ENCODE measurements at places on chromosomes 2 and 18.

DNA sequence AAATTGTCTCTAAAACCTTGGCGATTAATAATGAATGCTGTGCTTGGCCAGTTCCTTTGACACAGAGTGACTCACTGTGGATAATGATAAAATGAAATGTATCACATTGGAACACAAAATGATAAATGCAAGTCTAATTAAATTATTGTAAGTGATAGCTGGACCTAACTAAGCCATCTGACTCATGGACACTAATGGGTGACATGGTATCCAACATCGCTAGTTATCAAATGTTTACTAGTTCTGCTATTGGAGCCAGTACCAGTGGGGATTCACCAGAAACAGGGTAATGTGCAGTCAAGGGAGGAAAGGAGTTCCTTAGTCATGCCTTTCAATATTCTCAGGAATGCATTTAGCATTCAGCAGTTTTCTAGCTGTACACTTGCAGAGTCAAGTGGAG, 736.3 kb upstream of the ACVR2A start:
- DNase-seq: no peak

DNA sequence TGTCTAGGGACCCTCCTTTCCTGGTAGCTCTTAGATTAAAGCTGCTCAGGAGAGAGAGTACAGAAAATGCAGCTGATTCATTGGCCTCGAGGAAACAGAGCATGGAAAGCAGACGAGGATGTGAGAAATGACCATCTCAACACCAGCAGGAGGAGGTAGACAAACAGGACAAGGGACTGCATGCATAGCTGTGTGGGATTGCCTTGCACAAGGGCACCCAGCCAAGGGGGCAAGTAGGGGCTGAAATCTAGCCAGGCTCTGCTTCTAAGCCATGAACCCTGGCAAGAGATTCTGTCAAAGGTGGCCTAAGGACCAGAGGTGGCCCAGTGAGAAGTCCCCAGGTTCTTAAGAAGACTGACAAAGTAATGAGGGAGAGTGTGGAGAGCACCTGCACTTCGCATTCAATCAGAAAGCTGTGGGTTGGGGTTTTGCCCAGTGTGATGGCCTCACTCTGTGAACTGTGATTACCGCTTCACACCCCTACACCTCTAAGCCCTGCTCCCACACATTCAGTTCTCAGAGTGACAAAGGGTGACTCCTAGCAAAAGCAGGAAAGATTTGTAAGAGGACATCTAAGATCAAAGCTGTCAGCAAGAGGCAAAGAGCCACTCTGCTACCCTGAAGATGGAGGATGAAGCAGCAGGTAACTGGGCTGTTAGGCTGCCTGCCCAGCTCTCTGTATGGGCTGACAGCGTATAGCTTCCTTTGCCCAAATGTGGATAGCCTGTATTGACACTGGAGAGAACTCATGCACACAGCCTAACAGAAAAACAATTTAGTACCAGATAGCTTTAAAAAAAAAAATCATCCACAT, 151.3 kb upstream of the PELI1 start:
- no peak for DNase-seq

- no peak for DNase-seq
Measured at GRCh38 chr2:184599054-184599871, 934 bp downstream of the ZNF804A start.

DNA sequence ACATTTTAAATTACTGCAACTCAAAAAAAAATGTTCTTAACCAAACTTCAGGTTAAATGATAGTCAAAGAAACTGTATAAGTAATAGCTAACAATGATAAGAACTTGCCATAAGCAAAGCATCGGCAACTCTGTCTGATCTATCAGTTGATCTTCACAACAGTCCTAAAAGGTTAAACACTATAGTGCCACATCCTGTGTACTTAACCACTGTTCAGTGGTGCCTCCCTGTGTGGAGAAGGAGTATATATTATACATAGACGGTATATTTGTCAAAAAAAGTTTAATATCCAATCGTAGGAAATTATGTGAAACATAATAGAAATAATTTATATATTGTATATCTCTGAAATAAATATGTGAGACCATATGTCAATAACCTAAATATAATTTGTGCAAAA, 13.0 kb downstream of the DTNA start:
- no peak for DNase-seq

DNA sequence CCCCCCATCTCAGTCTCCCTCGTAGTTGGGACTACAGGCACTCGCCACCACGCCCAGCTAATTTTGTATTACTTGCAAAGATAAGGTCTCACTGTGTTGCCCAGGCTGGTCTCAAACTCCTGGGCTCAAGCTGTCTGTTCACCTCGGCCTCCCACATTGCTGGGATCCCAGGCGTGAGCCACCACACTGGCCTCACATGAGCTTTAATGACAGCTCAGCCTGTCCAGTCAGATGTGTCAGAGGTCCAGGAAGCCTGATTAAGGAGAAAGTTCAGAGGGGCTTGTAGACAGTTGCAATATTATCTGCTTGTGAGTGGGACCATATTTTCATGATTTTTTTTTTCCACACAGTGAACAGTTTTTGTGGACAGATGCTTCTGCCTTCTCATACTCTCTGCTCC, 82.0 kb downstream of the LIMS1 start:
- no peak for DNase-seq

GRCh38 chr2:2689306-2689705, 358.2 kb upstream of the MYT1L start:
- DNase-seq: no peak

DNA sequence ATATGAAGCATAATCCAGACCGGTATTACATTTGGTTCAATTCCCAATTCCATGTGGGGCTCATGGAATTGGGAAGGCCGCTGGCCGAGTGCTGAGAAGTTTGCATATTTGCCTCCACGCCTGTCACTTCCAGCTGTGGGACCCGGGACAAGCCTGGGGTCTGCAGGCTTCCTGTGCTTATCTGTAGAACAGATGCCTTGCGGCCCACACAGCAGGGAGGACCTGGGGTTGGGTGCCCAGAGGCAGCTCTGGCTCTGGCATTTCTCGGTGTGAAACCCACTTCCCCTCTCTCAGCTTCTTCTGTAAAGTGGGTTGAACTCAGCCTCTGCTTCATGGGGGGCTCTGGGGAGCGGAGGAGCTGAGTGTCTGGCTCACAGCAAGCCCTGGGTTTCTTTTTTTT, 97.9 kb downstream of the SH3BP4 start:
- DNase-seq: no peak

DNA sequence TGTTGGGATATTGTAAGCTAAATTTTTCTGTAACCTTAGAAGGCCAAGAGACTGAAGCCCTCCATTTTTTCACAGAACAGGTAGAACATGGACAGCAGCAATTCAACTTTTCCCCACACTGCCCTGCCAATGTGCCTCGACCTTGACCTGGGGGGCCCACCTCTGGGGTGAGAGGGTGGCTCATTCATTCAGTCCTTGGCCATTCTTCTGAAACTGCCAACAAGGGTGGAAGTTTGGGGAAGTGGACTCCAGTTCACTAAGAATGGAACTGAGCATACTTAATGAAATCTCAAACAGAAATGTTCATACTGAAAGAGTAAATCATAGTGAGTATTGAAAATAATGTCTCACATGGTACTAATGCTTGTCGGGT, 1.1 kb downstream of the EEF1B2 start:
- no peak for DNase-seq

DNA sequence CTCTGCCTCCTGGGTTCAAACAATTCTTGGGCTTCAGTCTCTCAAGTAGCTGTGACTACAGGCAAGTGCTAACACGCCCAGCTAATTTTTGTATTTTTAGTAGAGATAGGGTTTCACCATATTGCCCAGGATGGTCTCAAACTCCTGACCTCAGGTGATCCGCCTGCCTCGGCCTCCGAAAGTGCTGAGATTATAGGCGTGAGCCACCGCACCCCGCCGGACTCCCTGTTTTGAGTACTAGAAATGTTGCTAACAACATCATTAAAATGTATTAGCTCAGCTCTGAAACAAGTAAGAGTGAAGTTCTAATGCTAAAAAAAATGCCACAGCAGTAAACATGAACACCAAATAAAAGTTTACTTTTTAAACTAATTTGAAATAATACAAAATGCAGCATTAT, 937.7 kb downstream of the CPS1 start:
- DNase-seq: no peak

DNA sequence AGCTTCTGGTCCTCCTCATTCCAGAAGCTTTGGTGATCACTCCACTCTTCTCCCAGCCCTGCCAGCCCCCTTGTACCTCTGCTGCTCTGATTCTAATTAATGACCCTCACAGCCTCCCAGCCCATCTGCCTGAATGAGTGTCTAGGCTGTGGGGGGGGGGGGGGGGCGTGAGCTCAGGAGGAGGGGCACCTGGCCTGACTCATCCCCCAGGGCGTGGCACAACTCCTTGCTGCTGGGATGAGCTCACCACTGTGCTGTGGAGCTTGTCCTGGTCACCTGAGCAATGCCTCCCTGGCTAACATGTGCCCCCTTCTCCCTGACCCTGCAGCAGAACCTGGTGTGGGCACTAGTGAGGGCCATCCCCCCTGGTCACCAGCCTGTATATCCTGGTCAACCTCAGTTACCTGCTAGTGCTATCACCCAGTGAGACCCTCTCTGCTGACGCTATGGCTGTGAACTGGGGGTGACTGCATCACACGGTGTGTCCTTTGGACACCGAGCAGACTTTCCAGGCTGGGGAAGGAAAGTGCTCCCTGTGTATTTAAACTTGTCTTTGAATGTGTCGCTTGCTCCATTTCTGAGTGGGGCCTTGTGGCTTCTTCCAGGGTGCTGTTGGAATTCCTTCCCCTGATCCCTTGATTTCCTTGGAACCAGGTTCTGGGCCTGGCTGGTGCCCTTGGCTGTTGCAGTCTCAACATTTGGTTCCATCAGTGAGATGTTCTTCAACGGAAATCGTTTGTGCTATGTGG, 41.5 kb upstream of the PUM2 start:
- no peak for DNase-seq

DNA sequence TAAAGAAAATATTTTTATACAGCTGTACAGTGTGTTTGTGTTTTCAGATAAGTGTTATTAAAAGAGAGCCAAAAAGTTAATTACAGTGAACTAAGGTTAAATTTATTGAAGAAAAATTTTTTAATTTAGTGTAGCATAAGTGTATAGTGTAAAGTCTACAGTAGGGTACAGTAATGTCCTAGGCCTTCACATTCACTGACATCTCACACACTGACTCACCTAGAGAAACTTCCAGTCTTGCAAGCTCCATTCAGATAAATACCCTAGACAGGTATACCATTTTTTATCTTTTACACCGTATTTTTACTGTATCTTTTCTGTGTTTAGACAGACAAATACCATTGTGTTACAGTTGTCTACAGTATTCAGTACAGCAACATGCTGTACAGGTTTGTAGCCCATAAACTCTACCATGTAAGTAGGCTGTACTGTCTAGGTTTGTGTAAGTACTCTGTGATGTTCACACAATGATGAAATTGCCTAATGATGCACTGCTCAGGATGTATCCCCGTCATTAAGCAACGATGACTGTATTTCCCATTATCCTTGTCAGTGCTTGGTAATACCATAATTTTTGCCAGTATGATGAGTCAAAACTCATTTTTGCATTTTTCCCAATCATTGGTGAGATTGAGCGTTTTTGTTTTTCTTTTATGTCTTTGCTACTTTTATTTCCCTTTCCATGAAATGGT, 48.2 kb upstream of the B3GNT2 start:
- DNase-seq: no peak

- no peak for DNase-seq
Measured at GRCh38 chr18:74869904-74870863, 272.5 kb downstream of the ZNF407 start.

DNA sequence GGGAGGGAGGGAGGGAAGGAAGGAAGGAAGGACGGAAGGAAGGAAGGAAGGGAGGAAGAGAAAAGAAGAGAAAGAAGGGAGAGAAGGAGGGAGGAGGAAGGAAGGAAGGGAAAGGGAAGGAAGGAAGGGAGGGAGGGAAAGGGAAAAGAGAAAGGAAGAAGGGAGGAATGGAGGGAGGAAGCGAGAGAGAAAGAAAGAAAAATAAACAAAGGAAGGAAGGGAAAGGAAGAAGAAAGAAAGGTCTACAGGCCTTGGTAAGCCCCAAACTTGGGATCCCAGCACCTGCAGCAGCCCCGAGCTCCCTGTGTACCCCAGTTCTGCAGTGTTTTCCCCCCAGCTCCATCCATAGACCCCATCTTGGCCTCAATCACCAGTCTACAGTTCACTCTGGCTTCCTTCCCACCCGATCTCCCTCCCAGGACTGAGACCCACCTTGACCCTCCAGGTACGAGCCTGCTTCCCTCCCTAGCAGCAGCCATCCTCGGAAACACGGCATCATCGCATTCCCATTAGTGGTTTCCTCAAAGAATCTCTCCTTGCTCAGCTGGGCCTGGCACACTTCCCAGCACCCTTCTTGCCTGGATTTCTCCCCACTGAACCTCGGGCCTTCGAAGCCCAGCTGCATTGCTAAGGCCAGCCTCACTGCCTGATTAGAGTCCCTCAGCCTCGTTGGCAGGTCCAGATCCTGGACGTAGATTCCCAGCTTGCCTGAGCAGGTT, 46.1 kb upstream of the SH3BP4 start:
- DNase-seq: no peak

DNA sequence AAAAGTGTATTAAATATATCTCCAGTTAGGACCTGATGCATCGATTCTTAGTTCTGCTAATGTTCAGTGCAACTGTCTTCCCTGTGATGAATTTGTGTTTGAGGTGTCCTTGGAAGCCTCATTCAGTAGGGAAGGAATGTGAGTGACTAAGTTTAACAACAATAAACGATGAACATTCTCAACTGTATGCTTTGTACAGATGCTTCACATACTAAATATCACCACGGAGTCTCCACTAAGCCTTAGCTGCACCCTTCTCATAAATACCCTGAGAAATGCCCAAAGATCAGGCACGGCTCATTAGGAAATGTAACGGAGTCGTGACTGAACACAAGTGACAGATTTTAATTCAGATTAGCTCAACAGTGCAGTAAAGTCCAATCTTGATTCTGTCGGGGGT, 24.4 kb upstream of the AGFG1 start:
- no peak for DNase-seq

GRCh38 chr18:62334120-62334519, 9.0 kb downstream of the TNFRSF11A start:
- no peak for DNase-seq

DNA sequence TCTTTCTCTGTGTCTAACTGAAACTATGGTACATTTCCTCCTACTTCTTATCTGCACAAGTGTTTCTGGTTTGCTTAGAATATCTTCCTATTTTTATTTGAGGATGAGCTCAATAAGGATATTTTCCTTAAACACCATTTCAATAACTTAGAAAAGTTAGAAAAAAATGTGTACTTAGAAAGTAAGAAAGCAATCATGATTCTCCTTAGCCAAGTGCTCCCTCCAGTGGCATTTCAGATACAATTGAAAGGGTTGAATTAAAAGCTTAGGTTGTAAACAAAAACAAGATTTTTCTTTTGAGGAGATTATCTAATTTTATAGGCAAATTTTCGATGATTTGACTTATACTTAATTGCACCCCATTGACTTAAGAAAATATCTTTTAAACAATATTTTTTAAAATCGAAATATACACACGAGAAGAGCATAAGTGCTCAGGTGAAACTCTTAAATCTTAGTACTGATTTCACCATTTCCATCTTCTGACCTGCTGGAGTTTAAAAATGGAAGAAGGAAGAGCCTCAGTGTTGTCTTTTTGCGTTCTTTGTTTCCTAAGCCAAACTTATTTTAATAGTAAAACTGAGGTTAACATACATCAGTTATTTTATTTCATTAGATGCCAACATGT, 26.9 kb downstream of the C18orf63 start:
- peak; percentile 48 for DNase-seq
